Right lung (tissue), 10 donors: ENCODE measurements at places on chromosomes 5 and 9.

GRCh38 chr5:24226479-24226878, 418.3 kb downstream of the CDH10 start:
- DNase-seq: no peak

DNA sequence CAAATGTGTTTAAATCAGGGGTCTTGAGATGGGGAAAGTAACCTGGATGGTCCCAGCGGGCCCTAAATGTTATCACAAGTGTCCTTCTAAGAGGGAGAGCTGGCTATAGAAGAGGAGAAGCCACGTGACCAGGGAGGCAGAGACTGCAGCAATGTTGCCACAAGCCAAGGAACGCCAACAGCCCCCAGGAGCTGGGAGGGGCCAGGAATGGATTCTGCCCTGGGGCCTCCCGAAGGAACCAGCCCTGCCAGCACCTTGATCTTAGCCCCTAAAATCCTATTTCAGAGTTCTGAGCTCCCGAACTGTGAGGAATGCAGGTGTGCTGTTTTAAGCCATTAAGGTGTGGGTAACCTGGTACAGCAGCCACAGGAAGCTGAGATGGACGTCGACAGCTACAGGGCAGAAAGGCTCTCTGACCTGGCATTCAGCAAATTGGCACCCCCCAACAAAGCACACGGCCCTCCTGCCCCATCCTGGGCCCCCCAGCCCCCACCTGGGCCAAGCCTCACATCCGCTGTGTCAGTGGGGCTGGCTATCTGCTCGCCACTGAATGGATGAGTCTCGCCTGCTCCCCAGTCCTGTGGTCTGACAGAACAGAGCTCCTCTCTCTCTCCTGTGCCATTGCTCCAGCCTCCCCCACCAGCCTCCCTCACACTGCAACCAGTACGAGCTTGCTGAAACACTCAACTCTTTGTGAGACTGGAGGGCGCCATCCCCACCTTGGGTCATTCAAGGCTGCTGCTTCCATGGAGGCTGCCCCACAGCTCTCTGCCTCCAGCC, 78.8 kb downstream of the ADAMTS2 start:
- DNase-seq: no peak

DNA sequence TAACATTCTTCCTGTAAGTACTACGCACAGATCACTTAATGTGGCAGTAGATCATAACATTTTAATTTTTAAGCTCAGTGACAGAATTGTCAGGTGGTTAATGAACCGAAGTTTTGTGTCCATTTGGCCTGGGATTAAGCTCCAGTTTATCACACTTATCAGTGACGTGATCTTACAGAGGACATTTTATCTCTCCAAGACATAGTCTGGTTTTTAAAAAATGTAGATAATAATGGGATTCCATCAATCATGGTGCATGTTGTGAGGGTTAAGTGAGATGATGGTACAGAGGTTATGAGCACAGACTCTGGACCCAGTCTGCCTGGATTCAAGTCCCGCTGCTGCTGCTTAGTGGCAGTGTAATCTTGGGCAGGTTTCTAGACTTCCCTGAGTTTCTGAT, 66.0 kb upstream of the ZFAND5 start:
- no peak for DNase-seq

DNA sequence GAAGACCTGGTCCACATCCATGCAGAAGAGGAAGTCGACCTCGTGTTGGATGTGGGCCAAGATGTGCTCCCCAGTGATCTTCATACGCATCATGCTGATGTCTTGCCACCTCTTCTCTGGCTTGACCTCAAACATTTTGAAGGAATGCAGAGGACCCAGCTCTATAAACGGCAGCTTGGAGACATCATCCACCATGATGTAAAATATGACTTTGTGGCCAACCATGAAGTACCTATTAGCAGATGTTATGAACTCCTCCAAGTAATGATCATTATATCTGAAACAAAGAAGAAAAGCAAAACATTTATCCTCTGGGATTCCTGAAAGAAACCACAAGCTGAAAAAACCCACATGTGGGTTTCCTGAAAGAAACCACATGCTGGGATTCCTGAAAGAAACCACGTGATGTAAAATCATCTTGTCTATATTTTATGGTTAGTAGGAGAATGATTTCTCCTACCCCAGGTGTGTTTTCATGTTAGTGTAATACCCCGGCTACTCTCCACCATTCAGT, 52.3 kb downstream of the GGTA1 start:
- DNase-seq: no peak
